RPMI7951 (cell line): ENCODE measurements at places on chromosomes 1 and 21.
A peak's percentile ranks its signal among the peaks of the same experiment; 100 is the strongest.

DNA sequence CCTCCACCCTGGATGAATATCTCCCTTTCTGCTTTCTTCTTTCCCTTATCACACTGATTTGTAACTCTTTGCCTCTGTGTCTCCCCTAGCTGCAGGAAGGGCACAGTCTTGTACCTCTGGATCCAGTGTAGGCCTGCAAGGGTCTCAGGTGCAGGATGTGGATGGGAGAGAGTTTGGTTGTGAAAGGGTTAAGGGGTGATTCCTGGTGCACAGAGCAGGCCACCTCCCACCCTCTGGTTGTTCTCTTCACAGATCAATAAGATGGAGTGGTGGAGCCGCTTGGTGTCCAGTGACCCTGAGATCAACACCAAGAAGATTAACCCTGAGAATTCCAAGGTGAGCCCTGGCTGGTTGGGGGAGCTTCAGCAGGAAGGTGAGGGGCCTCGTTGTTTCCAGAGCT, 15.1 kb downstream of the KDF1 start:
- no peak for DNase-seq

DNA sequence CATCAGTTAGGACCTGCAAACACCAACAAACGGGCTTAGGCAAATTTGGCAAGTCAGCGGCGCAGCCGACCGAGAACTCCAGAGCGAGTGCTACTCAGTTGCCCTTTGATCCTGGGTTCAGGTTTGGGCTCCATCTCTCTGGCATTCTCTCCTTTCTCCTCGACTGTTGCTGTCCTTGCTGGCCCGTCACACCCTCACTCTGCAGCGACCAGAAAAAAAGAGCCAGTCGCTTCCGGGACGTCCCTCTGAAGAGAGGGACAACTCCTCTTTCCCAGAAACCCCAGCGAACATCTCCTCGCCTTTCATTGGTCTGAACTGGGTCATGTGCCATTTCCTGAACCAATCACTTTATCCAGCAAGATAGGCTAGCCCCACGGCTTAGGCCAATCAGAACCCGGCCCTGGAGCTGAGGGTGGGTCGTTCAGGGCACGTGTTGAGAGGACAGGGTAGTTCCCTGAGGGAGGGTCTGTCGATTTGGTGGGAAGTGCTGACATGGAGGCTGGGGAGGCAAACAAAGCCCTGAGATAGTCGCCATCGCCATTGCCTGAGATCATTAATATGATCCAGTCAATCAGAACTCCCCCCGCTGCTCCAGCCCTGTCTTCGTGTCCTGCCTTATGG, 113.7 kb downstream of the PTPRU start:
- peak; percentile 59 for DNase-seq

DNA sequence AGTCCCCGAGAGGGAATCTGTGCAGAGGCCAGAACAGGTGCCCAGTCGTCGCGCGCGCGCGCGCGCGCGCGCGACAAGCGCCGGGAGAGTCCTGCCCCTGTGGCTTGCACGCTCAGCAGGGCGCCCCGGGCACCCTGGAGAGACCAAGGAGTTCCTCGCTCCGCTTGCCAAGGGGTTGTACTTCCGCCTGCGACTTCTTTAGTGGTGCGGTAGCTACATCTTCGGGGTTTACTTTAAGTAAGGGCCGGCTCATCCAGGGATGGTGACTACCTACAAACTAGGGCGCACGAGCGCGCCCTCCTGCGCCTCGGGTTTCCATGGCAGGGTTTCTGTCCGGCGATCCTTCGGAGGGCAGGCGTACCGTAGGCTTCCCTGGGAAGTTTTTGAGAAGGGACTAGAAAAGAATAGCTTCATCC, 1.4 kb downstream of the LHX4 start:
- peak; percentile 37 for DNase-seq

- no peak for DNase-seq
These were observed 72.4 kb downstream of the ELAVL4 start for GRCh38 chr1:50181027-50181663.

DNA sequence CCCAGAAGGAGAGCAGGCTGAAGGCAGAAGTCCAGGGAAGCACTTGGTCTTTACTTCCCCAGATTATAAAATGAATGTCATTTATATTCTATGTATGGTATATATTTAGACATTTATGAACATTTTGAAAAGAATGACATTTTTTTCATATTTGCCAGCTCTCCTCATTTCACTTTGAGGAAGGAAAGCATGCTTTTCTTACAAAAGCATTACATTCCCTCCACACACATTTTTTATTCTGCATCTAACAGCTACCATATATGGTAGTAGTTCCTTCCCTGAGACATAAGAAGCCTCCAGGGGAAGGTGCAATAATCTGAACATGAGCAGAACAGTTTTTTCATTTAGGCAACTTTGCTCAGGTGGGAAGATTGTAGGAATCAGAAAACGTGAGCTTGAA, 94.0 kb downstream of the LRRC7 start:
- DNase-seq, result no peak

- no peak for DNase-seq
These were observed 28.0 kb downstream of the ARHGAP29 start for GRCh38 chr1:94209425-94209824.

GRCh38 chr21:44706706-44707581, 4.4 kb downstream of the TSPEAR start:
- no peak for DNase-seq

GRCh38 chr1:84089867-84090266, 54.2 kb upstream of the PRKACB start:
- no peak for DNase-seq

DNA sequence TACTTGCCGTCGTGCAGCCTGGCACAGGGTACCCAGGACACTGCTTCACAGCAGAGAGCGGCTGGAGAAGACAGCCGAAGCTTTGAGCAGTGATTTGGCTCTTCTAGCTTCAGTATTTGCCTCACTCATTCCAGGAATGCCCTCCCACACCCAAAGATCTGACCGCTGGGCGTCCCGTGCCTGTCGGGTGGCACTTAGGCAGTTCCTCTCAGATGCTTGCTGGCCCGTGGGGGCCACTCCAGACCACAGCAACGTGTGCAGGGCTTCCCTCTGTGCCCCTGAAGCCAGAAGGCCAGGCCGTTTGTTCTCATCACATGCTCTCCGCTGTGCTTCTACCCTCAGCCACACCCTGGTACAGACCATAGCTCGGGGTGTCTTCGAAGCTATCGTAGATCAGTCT, 17.0 kb downstream of the RRP1B start:
- DNase-seq, result no peak

DNA sequence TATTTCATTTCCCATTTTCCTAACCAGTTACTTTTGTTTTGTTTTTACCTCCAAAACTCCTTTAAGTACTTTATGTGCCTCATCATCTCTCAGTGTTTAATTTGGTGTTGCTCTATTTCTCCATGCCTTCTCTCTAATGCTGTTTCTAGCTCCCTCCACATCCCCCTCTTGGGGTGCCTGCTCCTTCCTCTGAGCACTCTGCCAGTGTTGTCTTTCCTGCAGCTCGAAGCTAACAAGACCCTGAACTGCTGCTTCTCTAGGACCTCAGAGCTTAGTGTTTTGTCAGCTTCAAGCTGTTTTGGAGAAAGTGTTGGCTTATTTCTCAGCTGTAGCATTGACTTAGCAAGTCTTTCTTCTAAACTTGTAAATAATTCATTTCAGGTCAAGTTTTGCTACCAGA, 290.6 kb downstream of the DPYD start:
- DNase-seq, result no peak

GRCh38 chr1:47617381-47618221, 179.8 kb downstream of the FOXD2 start:
- no peak for DNase-seq

- DNase-seq, result no peak
These were observed 58.0 kb downstream of the STUM start for GRCh38 chr1:226606311-226607267.

DNA sequence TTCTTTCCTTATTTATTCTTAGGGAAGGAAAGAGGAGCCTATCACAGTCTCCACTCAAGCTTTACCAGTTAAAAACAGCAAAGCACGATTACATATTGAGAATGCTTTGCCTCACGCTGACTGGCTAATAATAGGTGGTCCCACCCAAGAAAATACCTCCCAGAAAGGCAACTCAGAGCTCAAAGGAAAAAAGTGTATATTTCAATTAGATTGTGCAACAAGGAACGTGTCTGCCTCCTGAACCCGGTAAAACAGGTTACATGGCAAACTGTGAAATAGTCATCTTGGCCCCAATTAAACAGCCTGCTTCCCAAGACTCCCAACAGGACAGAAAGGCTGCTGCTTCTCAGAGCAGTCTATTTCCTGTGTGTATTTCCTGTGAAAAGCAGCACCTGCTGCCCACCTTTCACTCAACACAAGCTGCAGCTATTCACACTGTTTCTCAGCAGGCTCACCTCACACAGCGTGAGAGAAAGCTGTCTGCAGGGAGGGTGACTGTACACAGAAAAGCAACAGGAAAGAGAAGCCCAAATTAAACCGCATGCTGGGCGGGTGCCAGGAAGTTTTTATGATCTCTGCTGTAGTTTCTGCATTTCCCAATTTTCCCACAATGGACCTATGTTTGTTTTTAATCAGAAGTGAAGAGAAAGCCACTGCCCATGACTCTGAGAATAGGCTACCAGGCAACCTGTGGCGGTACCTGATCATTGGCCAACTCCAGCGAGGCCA, 44.0 kb downstream of the URB1 start:
- no peak for DNase-seq

DNA sequence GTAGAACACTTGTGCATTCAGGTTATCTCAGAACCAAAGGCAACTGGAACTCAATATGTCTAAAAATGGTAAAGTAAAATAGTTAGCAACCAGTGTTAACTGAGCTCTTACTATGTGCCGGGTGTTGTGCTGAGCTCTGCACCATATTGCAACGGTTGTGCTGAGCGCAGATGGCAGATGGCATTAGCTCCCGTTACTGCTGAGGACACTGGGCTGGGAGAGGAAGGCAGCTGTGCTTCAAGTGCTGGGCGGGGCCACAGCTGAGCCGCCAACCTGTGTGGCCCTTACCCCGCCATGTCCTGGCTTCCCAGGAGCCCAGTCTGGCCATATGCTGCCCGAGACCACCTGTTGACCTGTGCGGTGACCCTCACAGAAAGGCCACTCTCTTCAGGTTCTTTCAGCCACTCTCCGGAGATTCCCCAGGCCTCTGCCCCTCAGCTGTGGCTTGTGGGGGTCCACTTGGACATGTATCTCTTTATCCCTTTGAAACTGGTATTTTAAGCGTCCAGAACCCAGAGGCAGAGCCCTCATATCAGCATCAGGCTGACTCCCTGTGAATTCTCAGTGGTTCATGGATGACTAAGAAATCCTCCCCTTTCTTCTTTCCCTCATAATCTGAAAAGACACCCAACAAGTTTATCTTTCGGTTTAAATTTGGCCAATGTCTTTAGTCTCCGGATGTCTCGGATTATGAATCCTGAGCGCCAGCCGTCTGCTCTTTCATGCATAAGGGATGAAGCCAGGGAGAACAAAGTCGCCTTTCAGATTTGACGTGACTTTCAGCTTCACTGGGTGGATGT, 26.4 kb downstream of the LDLRAP1 start:
- peak; percentile 94 for DNase-seq

DNA sequence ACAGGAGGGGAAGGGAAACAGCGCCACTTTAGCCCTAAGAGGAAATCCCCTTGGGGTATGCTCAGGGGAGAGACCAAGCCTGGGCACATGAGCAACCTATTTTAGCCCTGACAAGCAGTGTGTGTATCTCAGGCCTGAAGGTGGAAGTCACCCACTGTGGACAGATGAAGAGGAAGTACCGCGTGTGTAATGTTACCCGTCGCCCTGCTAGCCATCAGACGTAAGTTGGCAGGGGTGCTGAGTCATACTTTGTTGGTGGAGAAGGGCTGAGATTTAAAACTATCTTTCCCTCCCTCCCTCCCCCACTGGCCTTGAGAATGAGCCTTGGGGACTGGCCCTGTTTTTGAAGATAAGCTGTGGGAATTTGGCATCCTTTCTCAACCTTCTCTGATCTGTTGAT, 11.2 kb downstream of the AGO1 start:
- DNase-seq, result peak; percentile 74

GRCh38 chr21:45788637-45789506, 145.3 kb downstream of the PCBP3 start:
- peak; percentile 9 for DNase-seq

DNA sequence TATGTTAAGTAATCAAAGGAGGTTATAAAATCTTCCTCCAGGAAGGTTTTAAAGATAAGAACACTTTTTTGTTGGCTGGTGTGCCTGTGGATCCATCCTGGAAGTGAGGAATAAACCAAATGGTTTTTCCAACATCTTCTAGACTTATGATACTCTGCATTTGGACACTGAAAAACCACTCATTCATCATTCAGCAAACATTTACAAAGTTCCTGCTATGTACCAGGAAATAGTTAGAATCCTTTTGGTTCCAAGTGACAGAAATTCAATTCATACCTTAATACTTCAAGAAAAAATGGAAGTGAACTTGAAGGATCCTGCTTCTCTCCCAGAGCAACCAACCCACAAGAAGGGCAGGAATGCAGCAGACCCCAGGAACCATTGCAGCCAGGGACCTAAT, 39.6 kb upstream of the PIGC start:
- no peak for DNase-seq

- no peak for DNase-seq
These were observed 39.5 kb downstream of the TRPM2 start for GRCh38 chr21:44392916-44393315.

DNA sequence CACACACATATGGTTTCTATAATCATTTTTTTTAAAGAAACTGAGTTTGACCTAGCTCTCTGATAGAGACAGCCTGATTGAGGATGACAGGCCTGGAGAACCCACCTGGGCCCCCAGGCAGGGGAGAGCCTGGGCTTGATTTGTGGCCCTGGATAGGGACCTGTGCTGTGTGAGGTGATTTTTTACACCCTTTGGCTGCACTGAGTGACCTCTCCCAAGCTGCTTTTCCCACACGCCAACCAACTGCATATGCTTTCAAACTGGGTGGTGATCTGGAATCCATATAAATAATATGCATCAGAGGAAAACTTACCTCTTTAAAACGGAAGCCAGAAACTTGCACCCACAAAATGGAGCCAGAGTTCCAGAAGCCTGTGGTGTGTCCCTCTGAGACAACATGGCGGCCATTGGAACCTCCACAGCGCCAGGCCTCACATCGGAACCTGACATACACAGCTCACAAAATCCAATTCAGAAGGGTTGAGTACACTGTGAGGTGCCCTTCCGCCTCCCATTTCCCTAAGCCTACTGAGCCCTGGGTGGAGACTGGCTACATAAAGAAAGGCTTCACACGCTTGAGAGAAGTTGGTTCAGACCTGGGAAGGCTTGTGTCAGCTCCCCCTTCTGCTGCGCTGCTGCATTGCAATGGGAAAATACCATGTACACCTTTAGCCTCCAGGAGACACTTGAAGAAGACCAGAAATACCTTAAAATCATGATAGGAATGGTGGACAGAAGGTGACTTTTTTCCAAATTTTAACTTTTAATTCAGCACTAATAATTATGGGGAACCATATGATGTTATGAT, 160.7 kb downstream of the HHIPL2 start:
- DNase-seq, result peak; percentile 70

DNA sequence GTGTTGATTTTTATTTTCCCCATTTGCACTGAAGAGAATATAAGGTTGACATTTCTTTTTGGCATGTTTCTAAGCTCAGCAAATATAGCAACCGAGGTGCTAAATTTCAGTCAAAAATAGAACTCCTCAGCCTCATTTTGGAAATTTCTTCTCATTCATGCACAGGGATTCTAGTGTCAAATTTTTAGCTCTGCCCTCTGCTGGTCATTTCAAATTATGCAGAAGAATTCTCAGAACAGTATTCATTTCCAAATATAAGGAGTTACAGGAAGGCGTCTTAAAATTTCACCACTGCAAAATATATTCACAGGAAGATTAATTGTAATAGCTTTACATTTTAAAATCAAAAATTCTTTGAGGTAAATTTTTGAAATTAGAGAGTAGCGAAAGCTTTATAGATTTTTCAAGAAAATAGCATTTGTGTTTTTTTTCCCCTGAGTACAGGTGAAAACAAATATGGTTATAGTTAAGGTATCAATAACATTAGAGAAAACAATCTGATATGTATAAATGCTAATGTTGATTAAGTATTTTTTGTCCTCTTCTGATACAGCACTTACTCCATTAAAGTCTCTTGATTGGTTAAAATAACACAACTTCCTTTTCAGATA, 57.9 kb downstream of the FMN2 start:
- peak; percentile 32 for DNase-seq
